ENCODE measurements at places on chromosomes 11 and 22. TPM values are rescaled to one million over a fixed set of nuclear protein-coding genes. Genes with fewer than 3 reads are reported as not detected.

TMPRSS13 gene
- total RNA-seq = not detected

RBMXL2 gene
- total RNA-seq = not detected

HORMAD2 gene
- total RNA-seq = not detected

P2RY6 gene
- total RNA-seq = 2.8 TPM

LAYN gene
- 3.7 TPM for total RNA-seq

- no peak for DNase-seq
Measured at GRCh38 chr11:7851391-7851790, 54.6 kb upstream of the OR5P2 start.

GRCh38 chr22:35316751-35317150 is 17.1 kb downstream of the TOM1 start:
- DNase-seq = no peak

DNA sequence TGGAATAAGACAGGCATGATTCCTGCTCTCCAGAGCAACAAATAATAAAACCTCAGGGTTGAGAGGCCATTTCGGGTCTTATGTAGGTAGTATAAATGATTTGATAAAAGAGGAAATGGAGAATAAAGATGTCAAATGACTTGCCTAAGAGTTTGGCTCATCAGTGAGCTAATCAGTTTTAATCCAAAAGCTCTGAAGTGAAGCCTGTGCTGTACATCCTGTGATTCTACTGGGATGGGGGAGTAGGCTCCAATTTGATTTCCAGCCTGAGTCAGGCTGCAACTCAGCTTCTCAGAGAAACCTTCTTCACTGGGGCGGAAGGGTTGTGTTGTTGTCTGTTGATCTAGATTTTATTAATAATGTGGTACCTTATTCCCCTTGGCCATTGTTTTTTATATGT is 192.2 kb upstream of the SORL1-AS1 start:
- DNase-seq = no peak

DNA sequence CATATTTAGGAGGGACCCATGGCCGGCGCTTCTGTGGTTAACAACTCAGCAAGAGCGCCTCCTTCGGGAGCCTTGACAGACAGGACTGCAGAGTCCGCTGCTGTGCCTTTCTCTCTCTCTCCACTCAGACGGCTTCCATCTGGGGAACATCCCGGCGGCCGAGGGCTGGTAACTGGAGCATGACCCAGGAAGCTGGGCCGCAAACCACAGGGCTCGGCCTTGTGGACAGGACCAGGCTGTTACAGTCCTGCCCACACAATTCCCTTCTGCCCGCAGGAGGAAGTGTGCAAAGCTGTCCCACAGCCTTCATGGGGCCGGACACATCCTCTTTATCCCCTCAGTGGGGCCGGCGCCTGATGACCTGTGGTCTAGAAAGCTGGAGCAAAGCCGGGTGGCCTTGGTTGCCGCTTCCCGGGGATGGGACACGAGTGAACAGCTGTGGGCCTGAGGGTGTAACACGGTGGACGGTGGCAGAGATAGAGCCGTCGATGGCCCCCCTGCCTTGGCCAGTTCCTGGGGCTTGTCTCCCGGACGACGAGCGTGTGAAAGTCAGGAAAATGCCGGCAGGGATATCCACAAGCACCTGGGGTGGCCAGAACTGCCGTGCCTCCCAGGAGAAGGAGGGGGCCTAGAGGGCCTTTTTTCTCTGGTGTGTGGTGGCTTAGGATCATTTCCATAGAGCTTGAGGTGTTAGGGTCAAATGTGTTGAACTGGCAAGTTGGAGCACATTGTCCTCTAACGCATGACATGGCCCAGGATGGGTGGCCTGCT is 50.1 kb downstream of the FBLN1 start:
- DNase-seq = peak; percentile 86

DNA sequence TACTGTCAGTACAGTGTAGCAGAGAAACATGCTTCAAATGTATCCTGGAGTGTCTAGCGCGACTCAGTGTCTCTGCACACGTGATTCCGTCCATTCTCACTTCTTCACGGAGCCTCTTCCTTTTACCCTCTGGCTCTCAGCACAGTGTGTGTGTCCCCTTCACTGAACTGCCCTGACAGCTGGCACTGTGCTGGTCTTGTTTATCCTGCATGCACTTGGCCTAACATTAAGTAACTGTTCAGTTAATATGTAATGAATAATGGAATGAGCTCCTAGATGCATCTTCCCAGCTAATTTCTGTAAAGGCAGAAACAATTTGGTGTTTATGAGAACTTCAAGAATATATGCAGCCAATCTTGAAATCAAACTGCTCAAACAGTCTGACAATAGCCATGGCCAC is 44.4 kb downstream of the KMT5B start:
- DNase-seq = no peak

- no peak for DNase-seq
Measured at GRCh38 chr22:42300259-42301076, 30.0 kb upstream of the TCF20 start.

GRCh38 chr11:117303101-117303500 is 12.0 kb downstream of the BACE1-AS start:
- no peak for DNase-seq

GRCh38 chr11:33315822-33316221 is 58.6 kb downstream of the HIPK3 start:
- no peak for DNase-seq

All from Right ventricle myocardium inferior (tissue), 1 donor.